Stimulated activated CD8-positive, alpha-beta memory T cell treated with anti-CD3 and anti-CD28 coated beads, Interleukin-4, amount 100 ng/mL, for 1 hour (primary cell): ENCODE measurements at places on chromosomes 12 and 14.

GRCh38 chr12:43891856-43892574 lies 56.1 kb downstream of the TMEM117 start:
- DNase-seq = no peak

- no peak for DNase-seq
Observed at GRCh38 chr12:26032719-26033241, 74.3 kb downstream of the RASSF8 start.

GRCh38 chr14:77076113-77076631 lies 21.9 kb upstream of the CIPC start:
- no peak for DNase-seq

DNA sequence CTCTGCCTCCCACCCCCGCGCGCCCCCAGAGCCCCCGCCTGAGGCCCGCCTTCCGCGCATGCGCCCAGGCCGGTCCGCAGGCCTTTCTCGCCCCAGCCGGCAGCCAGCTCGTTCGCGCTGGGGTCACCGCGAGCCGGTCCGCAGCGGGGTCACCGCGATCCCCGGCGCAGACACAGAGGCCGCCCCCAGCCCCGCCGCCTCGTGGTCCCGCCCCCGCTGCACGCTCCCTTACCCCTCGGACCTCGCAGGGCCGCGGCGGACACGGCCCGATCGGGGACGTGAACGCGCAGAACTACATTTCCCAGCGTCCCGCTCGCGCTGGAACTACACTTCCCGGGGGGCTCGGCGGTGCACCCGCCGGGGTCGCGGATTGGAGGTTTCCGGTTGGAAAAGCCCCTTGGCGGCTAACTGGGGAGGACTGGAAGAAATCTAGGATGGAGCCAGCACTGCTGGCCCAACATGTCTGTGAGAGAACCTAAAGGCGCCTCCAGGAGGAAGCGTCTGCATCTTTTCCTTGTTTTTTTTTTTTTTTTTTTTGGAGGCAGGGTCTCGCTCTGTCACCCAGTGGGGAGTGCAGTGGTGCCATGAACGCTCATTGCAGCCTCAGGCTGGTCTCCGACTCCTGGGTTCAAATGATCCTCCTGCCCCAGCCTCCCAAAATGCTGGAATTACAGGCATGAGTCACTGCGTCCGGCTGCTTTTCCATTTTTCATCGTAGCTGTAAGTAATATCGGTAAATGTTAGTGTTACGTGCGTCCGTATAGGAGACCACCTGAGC lies at the start of gene ZNF605:
ZNF605 (minus strand) TSS at position 296 of the 778 bp plus-strand sequence. CDS start 10,671 bp downstream, outside the sequence.
- peak; percentile 71 for DNase-seq

DNA sequence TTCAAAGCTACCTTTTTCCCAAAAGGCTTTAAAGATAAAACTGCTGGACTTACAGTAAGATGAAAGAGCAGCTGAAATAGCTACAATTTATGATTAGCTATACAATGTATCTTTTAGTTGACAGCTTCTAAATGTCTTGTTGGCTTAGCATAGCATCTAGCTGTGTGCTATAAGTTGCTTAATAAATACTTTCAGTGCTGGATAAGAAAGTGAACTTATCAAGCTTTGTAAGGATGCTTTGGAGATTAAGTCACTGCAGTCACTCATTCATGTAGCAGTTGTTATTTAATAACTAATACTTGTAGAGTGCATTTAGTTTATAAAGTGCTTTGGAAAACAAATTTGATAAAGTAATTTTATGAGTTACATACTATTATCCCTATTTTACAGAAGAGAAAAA lies 14.6 kb downstream of the CFAP54 start:
- DNase-seq = no peak

DNA sequence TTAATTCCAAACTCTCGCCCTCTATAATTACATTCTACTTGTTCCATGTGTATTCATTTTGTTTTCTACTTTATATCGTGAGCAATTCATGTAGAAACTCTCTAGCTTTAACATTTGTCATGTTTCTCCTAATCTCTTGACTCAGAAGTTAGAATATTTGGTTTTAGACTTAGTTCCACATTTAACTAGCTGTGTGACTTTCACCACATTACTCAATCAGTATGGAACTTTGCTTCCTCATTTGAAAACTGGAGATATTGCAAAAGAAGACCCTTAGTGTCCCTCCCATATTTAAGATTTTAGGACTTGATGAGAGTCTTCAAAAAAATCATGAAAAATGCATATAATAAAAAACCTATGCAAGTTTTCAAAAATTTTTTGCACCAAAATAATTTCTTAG lies 447.5 kb downstream of the GXYLT1 start:
- DNase-seq = no peak

DNA sequence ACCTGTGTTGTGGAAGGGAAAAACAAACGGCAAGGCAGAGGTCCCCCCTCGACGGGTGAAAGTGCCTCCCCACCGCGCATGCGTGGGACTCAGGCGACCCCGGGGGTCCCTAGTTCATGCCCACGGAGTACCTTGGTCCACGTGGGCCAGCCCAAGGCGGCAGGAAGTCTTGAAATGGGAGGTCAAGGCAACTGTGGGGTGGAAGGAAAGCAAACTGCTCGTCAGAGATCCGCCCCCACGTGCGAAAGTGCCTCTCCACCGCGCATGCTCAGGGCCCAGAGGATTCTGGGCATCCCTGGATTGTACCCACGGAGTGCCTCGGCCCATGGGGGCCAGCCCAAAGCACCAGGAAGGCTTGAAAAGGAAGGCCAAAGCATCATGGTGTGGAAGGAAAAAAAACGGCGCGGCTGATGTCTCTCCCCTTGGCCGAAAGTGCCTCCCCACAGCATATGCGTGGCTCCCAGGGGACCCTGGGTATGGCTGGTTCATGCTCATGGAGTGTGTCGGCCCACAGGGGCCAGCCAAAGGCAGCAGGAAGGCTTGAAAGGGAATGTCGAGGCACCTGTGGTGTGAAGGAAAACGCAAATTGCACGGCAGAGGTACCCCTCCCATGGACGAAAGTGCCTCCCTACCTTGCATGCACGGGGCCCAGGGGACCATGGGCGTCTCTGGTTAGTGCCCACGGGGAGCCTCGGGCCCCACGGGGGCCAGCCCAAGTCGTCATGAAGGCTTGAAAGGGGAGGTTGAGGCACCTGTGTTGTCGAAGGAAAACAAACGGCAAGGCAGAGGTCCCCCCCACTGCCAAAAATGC lies 369.7 kb downstream of the ALG10 start:
- no peak for DNase-seq

DNA sequence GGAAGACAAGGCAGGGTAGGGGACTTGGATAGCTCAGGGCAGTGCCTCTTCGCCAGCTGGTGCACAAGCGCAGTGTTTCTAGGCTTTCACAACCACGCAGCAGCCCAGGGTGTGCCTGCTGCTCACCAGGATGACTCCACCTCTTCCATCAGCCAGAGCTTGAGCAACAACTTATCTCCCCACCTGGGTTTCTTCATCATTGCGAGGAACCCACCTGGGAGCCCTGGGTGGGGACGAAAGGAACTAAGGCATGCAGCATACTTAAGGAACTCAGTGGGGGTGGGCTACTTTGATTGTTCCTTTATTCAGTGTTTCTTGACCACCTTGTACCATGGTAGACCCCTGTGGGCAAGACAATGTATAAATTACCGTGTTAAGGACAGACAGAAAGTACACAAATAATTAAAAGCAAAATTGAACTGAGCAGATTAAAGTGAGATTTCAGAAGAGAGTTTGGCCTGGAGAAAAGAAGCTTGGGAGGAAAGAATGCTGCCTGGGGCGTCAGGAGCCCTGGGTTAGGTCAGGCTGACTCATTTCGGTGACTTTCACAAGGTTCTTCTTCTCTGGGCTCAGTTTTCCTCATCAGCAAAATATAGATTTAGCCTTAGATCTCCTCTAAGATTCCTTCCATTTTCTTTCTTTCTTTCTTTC lies 22.9 kb downstream of the KRT18 start:
- DNase-seq = no peak

DNA sequence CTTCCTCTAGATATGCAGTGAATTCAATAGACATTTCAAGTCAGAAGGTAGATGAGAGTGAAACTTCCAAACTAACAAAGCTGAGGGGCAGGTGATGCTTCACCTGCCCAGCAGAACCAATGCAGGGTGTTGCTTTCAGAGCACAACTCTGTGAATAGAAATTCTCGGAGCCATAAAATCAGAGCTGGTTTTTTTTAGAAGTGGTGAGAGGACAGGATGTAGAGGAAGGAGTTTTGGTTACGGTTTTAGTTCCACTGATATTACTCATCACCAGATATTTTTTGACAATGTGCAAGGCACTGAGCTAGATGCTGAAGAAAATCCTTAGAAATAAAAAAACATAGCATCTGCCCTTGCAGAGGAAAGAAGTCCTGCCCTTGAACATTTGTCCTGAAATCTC lies 62.2 kb downstream of the BMP4 start:
- DNase-seq = no peak

DNA sequence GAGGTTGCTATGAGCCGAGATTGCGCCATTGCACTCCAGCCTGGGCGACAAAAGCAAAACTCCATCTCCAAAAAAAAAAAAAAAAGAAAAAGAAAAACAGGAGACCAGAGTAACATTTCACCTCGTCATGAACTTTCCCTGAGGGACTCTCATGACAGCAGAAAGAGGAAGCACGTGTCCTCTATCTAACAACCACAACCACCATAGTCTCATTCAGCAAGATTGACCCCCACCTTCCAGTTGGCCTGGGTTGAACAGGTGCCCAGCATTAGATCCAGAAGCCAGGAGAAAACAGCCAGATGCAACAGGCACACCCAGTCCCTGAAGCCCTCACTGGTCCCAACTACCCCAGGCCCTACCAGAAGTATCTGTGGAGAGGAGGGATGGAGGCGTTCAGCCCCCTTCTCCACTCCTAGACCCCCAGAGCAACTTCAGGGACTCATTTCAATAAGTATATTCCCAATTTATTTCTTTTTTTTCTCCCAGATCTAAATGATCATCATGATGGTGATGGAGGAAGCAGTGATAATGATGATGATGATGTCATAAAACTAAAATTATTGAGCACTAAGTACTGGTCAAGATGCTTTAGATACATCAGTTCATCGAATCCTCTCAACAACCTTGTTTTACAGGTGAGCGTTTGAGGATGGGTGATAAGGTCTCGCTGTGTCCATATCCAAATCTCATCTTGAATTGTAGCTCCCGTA lies 235.0 kb downstream of the EFCAB11 start:
- DNase-seq = no peak

GRCh38 chr12:102740141-102740955 lies 176.7 kb downstream of the PAH start:
- DNase-seq = no peak

- no peak for DNase-seq
Observed at GRCh38 chr12:12449533-12450025, 92.7 kb downstream of the BORCS5 start.

DNA sequence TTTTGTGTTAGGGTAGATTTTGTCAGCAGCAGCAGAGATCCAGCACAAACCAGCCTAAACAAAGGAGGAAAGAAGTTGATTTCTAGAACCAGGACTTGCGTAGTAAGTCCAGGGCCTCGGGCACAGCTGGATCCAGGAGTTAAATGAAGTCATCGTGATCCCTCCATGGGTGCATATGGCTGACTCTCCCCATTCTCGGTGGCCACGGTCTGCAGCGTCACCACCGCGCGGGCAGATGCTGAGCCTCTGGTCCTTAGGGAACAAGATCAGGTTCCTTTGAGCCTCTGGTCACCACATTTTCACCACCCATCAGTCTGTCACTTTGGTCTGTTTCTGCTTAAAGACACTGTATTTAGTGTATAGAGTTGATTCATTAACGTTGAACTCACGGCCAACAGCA lies 14.8 kb upstream of the GALNT9 start:
- DNase-seq = no peak

- DNase-seq = no peak
Observed at GRCh38 chr14:89465876-89466275, 48.8 kb upstream of the FOXN3 start.

GRCh38 chr12:25993901-25994651 lies 35.6 kb downstream of the RASSF8 start:
- no peak for DNase-seq

GRCh38 chr14:60656686-60657455 lies 7.6 kb upstream of the SIX1 start:
- DNase-seq = no peak

DNA sequence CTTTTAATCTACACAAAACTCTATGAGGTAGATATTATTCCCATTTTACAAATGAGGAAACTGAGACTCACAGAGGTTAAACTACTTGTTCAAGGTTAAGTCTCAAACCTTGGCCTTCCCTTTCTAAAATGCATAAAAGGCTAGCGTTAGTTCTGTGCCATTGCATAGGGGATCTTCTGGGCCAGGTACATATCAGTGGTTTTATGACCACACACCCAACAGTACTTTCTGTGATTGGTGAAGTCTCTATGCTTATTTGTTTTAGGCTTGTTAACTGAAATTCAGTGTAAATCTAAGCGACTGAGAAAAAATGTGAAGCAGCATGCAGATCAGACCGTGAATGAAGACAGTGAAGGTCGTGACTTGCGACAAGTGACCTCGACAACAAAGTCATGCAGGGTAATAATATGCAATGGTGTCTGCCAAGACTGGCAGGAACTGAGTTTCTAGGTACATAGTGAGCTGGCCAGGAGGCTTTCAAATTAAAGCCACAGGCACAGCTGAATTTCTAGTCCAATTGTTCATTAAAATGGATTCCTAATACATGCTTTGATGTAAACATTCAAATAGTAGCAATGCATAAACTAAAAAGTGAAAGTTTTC lies 38.8 kb upstream of the GAS2L3 start:
- no peak for DNase-seq

GRCh38 chr14:103891667-103892215 lies 36.5 kb upstream of the TDRD9 start:
- DNase-seq = no peak

- DNase-seq = no peak
Observed at GRCh38 chr12:82605115-82605514, 81.6 kb upstream of the TMTC2 start.

GRCh38 chr12:65334521-65334920 lies 56.0 kb downstream of the MSRB3 start:
- DNase-seq = no peak

- no peak for DNase-seq
Observed at GRCh38 chr12:123530668-123531067, 2.9 kb downstream of the RILPL1 start.
